ENCODE measurements at places on chromosomes 13 and 19. TPM values are rescaled to one million over a fixed set of nuclear protein-coding genes. Genes with fewer than 3 reads are reported as not detected.
A peak's percentile ranks its signal among the peaks of the same experiment; 100 is the strongest.

Gene LYL1
- total RNA-seq = 16.1 TPM

Gene PALM3
- total RNA-seq = not detected

Gene ZNF560
- not detected for total RNA-seq

Gene ZNF442
- total RNA-seq = 3.8 TPM

Gene SLC10A2
- not detected for total RNA-seq

Gene FOSB
- total RNA-seq = 4.2 TPM

Gene ZNF284
- total RNA-seq = 5.4 TPM

- DNase-seq = no peak
- H3K4me3 ChIP-seq = no peak overlapping the region
- no peak overlapping the region for H3K27ac ChIP-seq
- H3K36me3 ChIP-seq = no peaks in the 10 kb centered on the region
Observed at GRCh38 chr13:107531816-107532215, 683.5 kb downstream of the LIG4 start.

DNA sequence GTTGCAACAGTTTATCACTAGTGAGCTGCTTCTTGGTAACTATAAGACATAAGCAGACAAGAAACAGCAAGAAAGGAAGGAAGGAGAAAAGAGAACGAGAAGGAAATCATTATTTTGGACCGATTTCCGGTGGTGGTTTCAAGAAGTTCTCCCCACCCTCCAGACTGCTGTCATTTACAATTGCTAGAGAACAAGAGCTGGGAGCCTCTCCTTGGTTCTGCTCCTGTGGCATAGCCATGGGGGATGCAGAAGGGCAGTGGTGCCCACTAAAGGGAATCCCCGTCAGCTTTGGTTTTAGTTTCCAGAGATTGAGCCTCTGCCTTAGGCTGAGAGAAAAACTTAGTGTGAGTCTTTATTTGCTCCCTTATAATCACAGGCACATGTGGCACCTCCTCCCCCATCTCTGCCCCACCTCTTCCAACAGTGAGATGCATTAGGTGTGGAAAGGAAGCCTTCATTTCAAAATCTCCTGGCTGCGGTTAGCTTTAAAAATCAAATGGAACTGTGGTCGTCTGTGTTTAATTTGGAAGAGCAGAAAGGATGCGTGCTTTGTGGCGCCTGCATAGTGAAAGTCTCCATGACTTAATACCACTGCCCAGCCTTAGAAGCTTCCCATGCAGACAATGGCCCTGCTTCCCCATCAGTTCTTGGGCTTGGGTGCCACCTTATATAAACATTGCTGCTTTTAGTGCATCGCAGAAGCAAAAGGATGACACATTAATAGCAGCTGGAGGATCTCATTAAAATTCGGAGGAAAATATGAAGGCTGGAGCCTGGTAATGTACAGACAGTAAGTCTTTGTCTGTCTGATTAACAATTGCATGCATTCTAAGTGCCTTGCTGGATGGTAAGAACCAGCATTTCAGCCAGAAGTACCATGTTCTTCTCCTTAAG, 25.0 kb downstream of the LRCH1 start:
- no peak for DNase-seq
- peaks cover 33% of the 10 kb centered on the region for H3K4me1 ChIP-seq
- no peaks in the 10 kb centered on the region for H3K36me3 ChIP-seq
- no peak overlapping the region for H3K27ac ChIP-seq
- no peak overlapping the region for H3K4me3 ChIP-seq
- no peaks in the 10 kb centered on the region for H3K27me3 ChIP-seq

DNA sequence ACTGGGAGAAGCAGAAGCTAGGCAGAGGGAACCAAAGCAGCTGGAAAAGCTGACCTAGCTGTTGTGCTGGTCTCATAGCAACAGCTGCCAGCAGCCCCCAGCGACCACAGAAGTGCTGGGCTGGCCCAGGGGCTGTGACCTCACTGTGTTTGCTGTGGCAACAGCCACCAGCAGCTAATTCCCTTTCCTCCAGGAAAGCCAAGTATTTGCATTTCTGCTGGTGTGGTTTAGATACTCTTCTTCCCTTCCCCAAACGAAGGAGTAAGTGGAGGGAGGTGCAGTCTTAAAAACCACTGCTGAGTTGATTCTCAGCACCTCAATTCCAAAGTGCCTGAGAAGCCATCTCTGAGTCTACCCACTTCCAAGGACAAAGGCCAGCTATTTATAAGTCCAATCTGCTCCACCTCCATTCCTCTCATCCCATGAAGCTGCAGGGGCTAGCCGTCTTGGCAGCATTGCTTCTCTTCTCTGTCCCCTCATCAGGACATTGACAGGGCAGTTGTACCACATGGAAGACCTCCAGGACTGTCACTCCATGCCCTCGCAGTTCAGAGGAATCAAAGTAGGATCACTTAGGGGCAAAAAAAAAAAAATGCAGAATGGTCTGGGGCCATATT, 11.5 kb upstream of the CCDC97 start:
- H3K27me3 ChIP-seq = no peaks in the 10 kb centered on the region
- no peak overlapping the region for H3K4me3 ChIP-seq
- DNase-seq = peak; percentile 56
- peaks cover 85% of the 10 kb centered on the region for H3K4me1 ChIP-seq
- H3K36me3 ChIP-seq = peaks cover 71% of the 10 kb centered on the region

DNA sequence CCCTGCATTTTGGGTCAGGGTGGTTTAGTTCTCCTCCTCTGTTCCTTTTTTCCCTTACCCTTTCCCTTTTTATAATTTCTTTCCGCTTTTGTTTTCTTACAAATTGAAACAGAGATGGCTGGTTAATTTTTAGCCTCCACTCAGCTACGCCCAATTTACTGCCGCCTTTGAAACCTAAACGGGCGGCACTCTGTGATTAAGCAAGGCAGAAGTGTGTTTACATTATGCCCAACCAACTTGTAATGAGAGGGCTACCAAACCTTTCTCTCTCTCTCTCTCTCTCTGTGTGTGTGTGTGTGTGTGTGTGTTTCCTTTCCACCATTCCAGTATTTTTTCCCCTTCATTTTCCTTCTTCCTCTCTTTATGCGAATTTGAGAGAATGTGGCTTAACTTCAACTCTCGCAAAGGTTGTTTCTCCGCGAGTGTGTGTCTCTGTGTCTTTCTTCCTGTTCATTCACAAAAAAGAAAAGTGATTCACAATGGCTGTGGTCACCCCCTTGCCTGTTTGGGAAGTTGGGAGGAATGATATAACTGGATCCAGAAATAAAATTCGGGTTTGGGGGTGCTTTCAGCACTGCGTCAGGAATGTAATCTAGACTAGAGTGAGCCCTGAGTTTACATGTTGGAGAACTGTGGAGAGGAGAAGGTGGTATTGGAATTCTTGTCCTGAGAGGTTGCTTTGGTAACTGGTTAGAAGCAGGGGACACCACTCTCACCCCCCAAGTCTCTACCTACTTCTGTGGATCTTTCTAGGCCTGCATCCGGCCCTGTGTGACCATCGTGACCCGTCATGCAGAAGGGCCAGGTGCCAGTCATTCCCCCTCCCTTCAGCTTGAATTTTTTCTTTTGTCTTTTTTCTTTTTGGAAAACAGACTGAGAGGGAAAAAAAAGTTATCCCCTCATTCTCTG, 31.4 kb downstream of the NFIX start:
- no peak overlapping the region for H3K27ac ChIP-seq
- no peak overlapping the region for H3K4me3 ChIP-seq
- DNase-seq = no peak
- H3K4me1 ChIP-seq = peaks cover 19% of the 10 kb centered on the region
- no peaks in the 10 kb centered on the region for H3K36me3 ChIP-seq
- peaks cover 13% of the 10 kb centered on the region for H3K27me3 ChIP-seq

DNA sequence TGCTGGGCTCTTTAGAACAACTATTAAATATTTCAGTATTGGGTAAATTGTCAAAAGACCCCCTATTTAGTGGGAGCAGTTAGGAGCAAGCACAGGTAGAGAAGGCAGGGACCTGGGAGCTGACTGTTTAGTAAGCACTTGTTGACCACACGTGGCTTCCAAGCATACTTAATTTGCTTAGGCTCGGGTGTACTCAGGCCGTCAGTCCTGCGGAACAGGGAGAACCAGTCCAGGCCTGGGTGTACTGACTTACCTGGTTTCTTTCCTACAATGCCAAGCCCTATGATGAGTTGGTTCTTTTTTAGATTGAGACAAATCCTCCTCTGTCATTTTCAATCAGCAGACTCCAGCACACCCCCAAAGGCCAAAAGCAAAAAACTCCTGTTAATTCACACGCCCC, 90.0 kb downstream of the WDFY2 start:
- H3K36me3 ChIP-seq = no peaks in the 10 kb centered on the region
- H3K4me3 ChIP-seq = no peak overlapping the region
- H3K27ac ChIP-seq = no peak overlapping the region
- DNase-seq = no peak

- H3K4me3 ChIP-seq = no peak overlapping the region
- H3K27me3 ChIP-seq = no peaks in the 10 kb centered on the region
- no peak overlapping the region for H3K27ac ChIP-seq
- H3K4me1 ChIP-seq = peaks cover 5% of the 10 kb centered on the region
Observed at GRCh38 chr13:50446611-50447010, 396.9 kb downstream of the DLEU7 start.

GRCh38 chr19:49852631-49853126, 1.7 kb downstream of the PTOV1 start:
- DNase-seq = no peak
- no peaks in the 10 kb centered on the region for H3K27me3 ChIP-seq
- peak overlapping the region; percentile 34 for H3K4me3 ChIP-seq
- H3K4me1 ChIP-seq = peaks cover 42% of the 10 kb centered on the region
- no peak overlapping the region for H3K27ac ChIP-seq

DNA sequence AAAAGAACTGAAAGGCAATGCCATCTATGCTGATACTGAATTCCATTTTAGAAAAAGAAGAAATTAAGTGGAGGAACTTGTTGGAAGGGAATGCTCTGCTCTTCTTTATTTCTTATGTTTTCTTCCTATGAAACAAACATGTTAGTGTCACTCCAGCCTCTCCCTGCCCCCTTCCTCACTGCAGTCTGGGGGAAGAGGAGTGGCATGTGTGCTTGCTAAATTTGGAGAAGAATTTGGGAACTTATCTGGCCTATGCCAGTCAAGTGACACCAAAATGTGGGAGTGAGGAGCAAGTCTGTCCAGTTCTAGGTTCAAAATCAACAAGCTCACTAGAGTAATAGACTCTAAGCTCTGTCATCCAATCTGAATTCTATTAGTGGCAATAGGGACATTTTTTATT, 214.6 kb downstream of the RBM26 start:
- no peaks in the 10 kb centered on the region for H3K36me3 ChIP-seq
- H3K4me1 ChIP-seq = peaks cover 17% of the 10 kb centered on the region
- no peak overlapping the region for H3K27ac ChIP-seq
- no peak overlapping the region for H3K4me3 ChIP-seq
- H3K27me3 ChIP-seq = no peaks in the 10 kb centered on the region

DNA sequence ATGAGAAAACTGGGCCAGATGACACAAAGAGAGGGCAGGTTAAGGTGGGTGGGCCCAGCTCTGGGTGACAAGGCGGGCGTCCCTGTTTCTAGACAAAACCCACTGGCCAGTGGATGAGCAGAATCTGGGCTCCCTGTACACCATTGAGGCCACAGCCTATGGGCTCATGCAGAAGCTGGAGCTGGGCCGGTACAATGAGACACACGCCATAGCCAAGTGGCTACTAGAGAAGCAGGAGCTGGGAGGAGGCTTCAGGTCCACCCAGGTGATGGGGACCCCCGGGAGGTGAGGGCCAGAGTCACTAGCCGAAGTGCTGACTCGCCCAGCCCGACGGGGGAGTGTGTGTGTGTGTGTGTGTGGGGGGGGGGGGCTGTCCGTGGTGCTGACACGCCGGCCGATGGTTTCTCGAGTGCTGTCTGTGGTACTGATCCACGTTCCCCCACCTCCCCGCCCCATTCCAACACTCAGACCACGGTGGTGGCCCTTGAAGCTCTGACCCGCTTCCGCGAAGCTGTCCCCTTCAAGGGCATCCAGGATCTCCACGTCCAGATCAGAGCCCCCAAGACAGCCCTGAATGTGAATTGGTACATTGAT, 24.3 kb upstream of the SHFL start:
- H3K4me1 ChIP-seq = no peaks in the 10 kb centered on the region
- DNase-seq = no peak
- H3K36me3 ChIP-seq = no peaks in the 10 kb centered on the region
- H3K4me3 ChIP-seq = no peak overlapping the region
- no peaks in the 10 kb centered on the region for H3K27me3 ChIP-seq

GRCh38 chr19:4933528-4933927, 24.2 kb downstream of the UHRF1 start:
- H3K27me3 ChIP-seq = no peaks in the 10 kb centered on the region
- H3K4me3 ChIP-seq = no peak overlapping the region
- H3K4me1 ChIP-seq = no peaks in the 10 kb centered on the region
- H3K27ac ChIP-seq = no peak overlapping the region

GRCh38 chr19:6925386-6925785, 38.0 kb downstream of the ADGRE1 start:
- no peak overlapping the region for H3K27ac ChIP-seq
- no peaks in the 10 kb centered on the region for H3K27me3 ChIP-seq
- DNase-seq = no peak
- H3K4me3 ChIP-seq = no peak overlapping the region
- H3K36me3 ChIP-seq = no peaks in the 10 kb centered on the region

- DNase-seq = no peak
- no peak overlapping the region for H3K4me3 ChIP-seq
- no peaks in the 10 kb centered on the region for H3K36me3 ChIP-seq
- no peaks in the 10 kb centered on the region for H3K4me1 ChIP-seq
Observed at GRCh38 chr13:39144941-39145533, 106.8 kb downstream of the NHLRC3 start.

DNA sequence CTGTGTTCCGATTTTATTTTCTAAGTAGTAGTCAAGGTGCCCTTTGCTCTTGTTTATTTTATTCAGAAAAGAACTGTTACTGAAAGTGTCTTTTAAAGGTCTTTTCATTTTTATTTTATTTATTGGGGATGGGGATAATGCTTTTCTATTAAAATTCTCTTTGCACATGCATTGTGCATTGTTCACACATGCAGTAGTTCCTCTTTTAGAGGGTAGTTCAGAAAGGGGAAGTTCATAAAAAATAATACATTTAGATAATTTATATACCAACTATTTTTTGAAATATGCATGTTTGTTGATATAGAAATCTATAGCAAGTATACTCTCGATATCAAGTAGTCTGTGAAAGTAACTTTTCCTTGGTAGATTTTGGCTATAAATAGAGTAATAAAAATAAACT, 3.5 kb downstream of the GPC5 start:
- H3K36me3 ChIP-seq = no peaks in the 10 kb centered on the region
- no peak overlapping the region for H3K4me3 ChIP-seq
- H3K4me1 ChIP-seq = peaks cover 17% of the 10 kb centered on the region
- no peak overlapping the region for H3K27ac ChIP-seq
- H3K27me3 ChIP-seq = no peaks in the 10 kb centered on the region

- DNase-seq = peak; percentile 3
- peaks cover 5% of the 10 kb centered on the region for H3K27me3 ChIP-seq
- H3K27ac ChIP-seq = no peak overlapping the region
- H3K36me3 ChIP-seq = no peaks in the 10 kb centered on the region
Observed at GRCh38 chr19:45340899-45341453, 426 bp downstream of the KLC3 start.

DNA sequence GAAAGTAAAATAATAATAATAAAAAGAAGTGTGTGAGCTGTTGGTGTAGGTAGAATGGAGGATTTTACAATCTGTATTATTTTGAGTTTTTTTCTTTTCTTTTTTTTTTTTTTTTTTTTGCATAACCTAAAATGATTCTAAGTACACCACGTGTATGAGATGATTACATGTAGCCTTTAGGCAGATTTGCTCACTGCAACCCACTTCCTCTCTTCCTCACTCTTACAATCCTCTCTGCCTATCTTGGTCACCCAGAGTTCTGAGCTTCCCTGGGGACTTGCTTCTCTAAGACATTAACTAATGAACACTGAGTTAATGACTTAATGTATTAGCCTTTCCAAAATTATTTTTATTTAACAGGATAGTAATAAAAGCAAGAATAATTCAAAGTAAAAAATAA, 1169.6 kb downstream of the EFNB2 start:
- H3K36me3 ChIP-seq = no peaks in the 10 kb centered on the region
- no peaks in the 10 kb centered on the region for H3K27me3 ChIP-seq
- no peaks in the 10 kb centered on the region for H3K4me1 ChIP-seq
- H3K27ac ChIP-seq = no peak overlapping the region
- no peak for DNase-seq

Measured in CD4-positive, alpha-beta memory T cell (primary cell).